ENCODE measurements at places on chromosomes 16 and 17. TPM values are rescaled to one million over a fixed set of nuclear protein-coding genes. Genes with fewer than 3 reads are reported as not detected.

- DNase-seq = no peak
Measured at GRCh38 chr17:15281909-15282308, 16.8 kb upstream of the PMP22 start.

DNA sequence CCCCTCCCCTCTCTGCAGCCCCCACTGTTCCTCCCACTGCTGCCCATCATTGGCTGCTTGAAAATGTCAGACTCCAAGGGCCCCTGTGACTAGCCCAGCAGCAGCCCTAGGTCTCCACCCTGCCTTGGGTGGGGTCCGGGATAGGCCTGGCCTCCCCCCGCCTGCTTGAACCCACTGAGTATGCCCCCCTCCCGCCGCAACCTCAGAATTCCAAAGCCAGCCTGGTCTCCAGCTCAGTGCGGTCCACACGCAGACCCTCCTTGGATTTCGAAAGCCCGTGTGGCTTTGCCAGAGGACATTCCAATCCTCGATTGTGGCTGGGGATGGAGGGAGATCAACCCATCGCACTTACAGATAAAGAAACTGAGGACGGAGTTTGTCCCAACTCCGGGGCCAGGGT is 6.4 kb downstream of the DPEP1 start:
- DNase-seq = no peak

DNA sequence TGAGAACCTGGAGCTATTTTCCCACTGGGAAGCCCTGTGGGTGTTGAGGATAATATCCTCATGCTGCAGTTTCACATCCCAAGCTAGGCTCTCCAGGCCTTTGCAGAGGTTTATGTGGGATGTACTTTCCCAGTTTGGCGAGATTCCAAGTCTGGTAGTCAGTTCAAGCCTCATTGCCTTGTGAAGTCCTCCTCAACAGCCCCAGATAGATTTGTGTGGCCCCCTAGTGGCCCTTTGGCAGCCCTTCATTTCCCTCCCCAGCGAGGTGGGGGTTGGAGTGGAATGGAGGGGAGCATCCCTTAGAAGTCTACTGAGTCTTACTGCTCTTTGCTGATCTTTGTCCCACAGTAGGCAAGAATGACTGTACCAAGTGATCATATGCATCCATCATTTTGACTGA is 137.9 kb downstream of the CDH11 start:
- DNase-seq = peak; percentile 43

- peak; percentile 39 for DNase-seq
Measured at GRCh38 chr16:30041841-30042240, 10.8 kb upstream of the TLCD3B start.

DNA sequence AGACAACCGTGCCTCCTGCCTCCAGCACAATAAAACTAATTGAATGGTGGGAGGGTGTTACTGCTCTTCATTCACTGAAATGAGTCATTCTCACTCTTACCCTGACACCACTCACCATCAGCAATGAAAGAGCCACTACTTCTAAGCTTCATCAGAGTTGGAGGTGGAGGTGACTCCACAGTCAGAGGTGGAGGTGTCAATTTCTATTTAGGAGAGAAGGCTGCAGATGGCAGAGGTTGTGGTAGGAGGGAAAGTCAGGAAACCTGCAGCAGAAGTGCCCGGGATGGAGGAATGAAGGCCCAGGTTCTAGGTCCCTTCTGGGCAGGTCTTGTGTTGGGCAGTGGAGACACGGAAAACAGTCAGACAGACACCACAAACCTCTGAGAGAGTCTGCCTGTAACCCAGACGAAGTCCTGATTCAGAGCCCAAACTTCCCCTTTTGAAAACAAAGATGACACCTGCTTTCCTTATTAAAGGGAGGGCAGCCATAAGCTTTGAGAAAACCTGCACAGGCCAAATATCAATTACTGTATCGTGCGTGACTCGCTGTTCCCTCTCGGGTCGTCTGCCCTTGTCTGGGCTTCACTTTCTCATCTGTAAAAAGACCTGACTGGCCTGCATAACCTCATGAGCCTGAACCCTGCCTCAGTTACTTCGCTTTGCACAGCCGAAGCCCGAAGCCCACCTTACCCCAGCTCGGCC is 668 bp downstream of the ATPAF2 start:
- peak; percentile 75 for DNase-seq

DNA sequence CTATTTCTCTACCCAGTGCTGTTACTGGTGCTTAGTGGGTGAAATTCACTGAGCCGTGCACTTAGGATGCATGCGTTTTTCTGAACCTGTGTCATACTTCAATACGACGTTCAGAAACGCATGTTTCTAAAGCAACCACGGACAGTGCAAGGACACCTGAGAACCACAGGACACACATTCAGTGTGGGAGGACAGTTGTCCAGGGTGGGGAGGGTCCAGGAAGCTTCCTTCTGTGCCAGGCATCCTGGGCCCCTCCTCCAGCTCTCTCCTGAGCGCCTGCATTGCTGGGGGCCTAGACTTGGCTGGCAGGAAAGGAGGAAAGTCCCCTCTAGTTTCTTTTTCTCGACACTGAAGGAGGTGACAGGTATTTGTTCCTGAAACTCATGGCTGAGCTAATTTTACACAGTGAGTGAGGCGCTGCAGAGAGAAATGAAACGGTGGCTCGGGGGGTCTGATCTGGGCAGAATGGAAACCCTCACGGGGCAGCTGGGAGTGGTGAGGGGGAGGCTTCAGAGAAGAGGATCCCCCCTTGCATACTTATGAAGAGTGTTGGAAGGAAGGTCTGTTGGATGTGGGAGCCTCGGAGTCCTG is 89.9 kb downstream of the IRF8 start:
- peak; percentile 59 for DNase-seq

DNA sequence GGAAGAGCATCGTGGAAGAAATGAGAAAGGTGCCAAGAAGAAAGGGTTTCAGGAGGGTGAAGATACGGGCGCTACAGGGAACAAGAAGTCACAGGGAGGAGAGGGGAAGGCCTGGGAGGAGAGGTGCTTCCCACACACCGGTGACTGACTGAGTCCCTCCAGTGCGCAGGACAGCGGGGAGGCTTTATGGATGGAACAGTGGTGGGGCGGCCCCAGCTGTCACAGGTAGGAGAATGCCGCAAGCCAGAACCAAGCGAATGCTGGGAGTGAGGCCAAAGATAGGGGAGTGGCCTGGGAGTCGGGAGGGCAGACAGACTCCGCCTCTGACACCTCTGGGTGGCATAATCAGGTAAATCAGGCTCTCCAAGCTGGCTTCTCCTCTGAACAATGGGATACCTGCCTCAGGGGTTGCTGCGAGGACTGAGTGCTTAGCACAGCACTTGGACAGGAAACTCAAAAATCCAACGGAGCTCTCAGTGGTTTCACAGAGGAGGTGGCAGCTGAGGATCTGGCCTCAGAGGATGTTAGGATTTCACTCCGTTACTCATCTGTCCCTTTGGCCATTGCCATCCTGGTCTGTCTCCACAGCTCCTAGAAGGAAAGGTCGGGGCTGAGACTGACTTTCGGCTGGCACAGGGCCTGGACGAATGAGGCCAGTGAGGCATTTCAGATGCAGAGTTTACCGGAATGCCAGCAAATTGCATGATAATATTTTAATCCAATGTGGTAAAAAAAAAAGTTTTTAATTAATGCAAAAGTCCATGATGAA is 717 bp upstream of the CNP start:
- DNase-seq = peak; percentile 50

DNA sequence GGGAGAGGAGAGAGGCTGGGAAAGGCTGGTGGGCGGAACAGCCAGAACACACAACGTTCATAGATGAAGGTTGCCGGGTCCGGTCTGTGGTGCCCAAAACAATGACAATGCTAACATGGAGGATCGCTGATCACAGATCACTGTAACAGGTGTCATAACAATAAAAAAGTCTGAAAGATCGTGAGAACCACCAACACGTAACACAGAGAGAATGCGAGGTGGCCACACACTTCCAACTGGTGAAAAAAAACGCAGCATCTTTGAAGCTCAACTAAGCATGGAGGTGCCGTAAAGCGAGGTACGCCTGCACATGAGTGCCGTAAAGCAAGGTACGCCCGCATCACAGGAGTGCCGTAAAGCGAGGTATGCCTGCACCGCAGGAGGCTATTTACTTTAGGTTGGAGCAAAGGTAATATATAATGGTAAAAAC is 42.3 kb downstream of the ABR start:
- no peak for DNase-seq

DNA sequence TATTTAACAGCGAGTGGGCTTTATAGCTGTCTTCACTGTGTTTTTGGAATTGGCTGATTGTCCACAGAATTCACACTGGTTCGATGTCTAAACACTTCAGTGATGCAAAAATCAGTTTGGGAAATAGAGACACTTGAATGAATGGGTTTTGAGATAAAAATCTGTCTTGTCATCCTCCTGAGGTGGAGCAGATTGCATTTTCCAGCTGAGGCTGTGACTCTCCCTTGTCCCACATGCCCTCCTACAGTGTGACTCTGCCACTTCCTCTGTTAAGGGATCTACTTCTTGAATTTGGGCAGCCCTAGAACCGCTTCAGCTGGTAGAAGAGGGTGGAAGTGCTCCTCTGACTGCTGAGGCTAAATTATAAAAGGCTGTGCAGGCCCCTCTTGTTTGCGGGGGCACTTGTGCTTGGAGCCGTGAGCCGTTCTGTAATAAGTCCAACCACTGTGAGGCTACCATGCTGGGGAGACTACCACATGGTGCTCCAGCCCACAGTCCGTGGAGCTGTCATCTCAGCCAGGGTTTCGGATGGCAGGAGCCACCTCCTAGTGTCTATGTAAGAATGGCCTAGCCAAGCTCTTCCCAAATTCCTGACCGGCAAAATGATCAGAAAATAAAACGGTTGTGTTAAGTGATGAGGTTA is 175.9 kb downstream of the SPECC1 start:
- DNase-seq = no peak

DNA sequence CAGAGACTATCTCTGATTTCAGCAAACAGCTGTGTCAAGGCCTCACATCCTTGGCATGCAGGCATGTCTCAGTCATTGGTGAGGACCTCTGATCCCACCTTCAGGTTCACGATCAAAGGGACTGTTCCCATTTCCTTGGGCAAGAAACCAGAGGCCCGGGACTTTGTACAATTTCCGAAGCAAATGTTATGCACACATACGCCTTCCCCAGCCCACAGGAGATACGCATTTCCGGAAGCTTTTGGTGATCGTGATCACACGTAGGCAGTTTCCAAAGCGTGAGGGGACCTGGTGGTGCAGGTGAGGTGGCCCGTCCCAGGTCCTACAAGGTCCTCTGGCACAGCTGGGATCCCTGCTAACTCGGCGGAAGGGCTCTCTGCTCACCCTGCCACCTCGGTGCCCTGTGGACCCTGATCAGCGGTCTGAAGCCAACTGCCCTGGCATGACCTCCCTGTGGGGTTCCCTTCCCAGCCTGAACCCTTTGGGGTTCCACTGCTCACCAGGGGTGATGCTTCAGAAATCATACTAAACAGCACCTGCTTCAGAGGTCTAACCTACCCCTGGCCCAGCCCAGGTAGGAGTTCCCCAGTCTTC is 28.8 kb upstream of the KLHDC4 start:
- DNase-seq = no peak

Gene ADAM11
- total RNA-seq = 1.4 TPM

Gene GRB7
- not detected for total RNA-seq

Gene TRAP1
- total RNA-seq = 185 TPM

Gene ZPBP2
- total RNA-seq = not detected

Gene ITGB4
- 3.9 TPM for total RNA-seq

Gene PRR35
- total RNA-seq = not detected

Gene ADGRG3
- not detected for total RNA-seq

Gene CYBA
- 359 TPM for total RNA-seq

Gene TAC4
- not detected for total RNA-seq
